ENCODE measurements at places on chromosomes 5 and 9.

GRCh38 chr5:173479711-173480110, 136.7 kb downstream of the BOD1 start:
- no peak for DNase-seq

- no peak for DNase-seq
Measured at GRCh38 chr5:1507014-1507375, 16.8 kb downstream of the LPCAT1 start.

DNA sequence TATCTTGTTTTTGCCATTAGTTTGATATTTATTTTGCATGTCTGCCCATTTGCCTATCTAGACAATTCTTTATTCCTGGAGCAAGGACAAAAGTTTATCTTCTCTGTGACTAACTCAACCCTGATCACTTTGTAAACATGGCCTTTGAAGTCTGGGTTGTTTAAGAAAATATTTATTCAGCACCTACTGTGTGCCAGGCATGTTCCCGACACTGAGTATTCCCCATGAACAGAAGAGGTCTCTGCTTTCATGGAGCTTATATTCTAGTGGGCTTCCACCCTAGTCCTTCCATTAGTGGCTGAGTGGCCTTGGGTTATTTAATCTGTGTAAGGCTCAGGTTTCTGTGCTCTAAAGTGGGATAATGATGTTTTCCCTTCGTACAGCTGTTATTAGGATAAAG, 49.7 kb downstream of the SEMA6A start:
- DNase-seq: no peak

GRCh38 chr5:154442801-154443200, 3.0 kb upstream of the SAP30L start:
- no peak for DNase-seq

GRCh38 chr5:77774981-77775789, 954 bp downstream of the TBCA start:
- no peak for DNase-seq

GRCh38 chr9:96061293-96061987, 185.9 kb downstream of the ERCC6L2 start:
- peak; percentile 13 for DNase-seq

DNA sequence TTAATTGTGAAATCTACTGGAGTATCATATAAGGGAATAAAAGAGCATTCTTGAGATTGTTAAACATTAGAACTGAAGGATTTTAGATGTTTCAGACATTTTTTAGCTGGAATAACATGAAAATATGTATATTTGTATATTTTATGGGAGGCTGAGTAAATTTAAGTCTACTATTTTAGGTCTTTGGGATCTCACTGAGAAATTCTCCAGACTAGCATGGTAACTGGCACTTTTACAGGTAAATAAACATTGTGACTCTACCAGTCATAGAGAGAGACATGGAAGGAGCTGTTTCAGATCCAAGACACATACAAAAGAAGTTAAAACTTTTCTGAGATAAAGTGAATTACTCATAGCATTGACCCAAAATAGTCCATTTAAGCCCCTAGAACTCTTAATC, 59.4 kb downstream of the NDUFAF2 start:
- DNase-seq: no peak

DNA sequence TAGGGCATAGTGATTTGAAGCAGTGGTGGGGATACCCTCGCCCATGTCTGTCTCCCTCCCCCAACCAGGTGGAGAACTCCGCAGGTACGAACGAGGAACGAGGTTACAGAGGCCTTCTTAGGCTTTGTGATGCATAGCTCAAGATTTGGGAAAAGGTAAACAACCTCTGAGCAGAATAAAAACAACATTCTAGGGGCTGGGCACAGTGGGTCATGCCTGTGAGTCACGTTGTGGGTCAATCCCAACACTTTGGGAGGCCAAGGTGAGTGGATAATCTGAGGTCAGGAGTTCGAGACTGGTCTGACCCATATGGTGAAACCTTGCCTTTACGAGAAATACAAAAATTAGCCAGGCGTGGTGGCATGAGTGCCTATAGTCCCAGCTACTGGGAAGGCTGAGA, 3.6 kb upstream of the LCP2 start:
- no peak for DNase-seq

- no peak for DNase-seq
Measured at GRCh38 chr5:994272-994607, 14.4 kb upstream of the NKD2 start.

GRCh38 chr9:125663127-125663526, 43.9 kb downstream of the MAPKAP1 start:
- no peak for DNase-seq

DNA sequence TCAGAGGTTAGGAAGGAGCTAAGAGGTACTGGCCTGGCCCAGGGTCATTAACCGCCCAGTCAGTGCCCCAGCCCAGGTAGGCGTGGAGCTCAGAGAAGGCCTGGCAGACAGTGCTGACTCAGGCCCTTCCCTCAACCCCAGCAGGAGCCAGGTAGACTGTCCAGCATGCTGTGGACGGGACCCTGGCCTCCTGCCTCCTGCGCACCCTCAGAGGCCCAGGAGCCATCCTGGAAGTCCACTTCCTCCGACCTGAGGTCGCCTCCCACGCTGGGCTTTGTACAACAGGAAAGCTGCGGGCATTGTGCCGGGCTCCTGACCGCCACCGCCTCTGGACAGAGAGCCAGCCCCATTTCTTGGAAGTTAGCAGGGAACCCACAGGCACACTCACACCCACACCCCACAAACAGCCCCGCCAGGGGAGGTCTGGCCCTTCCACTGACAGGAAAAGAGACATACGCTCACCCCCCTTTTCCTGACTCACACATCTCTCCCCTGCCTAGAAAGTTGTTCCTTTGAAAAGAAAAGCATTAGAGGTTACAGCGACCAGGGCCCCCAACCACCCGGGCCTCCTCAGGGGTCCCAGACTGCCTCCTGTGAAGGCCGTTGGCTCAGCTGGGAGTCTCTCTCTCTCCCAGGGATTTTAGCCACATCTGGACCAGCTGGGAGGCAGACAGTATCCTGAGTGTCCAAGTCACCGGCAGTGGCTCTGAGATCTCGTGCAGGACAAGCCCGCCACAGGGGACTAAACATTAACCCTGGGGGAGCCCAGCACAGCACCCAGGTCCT, 7.7 kb downstream of the RALGDS start:
- DNase-seq: no peak

DNA sequence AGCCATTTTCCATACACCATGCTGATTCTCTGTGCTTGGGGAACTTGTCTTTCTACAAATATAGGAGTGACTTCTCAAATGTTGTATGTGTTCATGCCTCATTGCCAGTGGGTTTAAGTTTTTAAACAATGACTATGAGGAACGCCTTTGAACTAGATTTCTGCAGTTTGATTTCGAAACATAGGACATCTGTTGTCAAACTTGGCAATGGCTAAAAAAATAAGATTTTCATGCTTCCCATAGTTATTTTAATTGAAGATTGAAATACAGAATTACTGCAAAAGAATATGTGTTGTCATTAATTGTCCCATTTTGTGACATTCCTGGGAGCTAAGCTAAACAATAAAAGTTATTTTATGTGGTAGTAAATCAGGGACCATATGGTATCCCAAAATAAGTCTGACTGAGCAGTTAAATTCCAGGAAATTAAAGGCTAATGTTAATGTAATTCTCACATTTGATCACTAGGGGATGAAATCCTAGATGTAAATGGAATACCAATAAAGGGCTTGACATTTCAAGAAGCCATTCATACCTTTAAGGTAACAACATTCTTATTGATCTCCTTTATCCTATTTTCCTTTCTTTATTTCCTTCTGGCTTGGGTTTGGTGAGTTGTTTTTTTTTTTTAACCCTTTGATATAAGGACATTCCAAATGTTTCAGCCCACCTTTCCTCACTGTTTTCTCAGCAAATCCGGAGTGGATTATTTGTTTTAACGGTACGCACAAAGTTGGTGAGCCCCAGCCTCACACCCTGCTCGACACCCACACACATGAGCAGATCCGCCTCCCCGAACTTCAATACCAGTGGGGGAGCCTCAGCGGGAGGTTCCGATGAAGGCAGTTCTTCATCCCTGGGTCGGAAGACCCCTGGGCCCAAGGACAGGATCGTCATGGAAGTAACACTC, 116.7 kb downstream of the GOLPH3 start:
- DNase-seq: no peak

GRCh38 chr5:90472783-90473395, 1.7 kb downstream of the MBLAC2 start:
- DNase-seq: no peak

DNA sequence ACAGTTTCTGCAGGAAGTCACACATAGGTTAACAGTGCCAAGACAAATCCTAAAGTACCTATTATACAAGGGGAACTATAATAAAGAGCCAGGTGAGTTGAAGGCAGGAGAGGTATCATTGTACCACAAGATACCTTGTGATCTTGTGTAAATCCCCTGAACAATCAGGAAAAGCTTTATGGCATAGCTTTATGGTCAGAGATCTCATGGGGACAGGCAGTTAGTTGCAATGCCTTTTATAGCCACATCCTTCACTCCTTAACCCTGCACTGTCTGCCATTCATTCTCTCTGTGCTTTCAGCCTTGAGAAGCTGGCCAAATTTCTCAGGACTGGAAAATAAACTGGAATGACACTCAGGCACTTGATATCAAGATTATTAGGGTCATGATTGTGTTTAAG, 97.0 kb downstream of the GHR start:
- no peak for DNase-seq

- no peak for DNase-seq
Measured at GRCh38 chr5:62719061-62719720, 140.6 kb downstream of the LRRC70 start.

DNA sequence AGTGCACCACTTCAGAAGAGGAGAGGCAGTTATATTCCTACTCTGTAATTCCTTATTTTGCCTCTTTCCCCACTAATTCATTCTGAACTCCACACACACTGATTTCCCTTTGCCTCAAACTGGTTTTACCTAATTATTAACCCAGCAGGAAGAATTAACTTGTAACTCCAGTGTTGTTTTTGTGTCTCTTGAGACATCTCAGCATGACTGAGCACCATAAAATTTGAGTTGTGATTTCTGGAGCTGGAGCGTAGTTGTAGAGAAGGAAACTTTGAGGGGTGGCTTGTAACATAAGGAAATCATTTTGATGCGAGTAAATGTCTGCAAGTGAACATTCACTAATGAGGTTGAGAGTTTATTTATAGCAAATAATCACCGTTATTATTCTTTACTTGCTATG, 265.2 kb downstream of the TMEM38B start:
- no peak for DNase-seq

DNA sequence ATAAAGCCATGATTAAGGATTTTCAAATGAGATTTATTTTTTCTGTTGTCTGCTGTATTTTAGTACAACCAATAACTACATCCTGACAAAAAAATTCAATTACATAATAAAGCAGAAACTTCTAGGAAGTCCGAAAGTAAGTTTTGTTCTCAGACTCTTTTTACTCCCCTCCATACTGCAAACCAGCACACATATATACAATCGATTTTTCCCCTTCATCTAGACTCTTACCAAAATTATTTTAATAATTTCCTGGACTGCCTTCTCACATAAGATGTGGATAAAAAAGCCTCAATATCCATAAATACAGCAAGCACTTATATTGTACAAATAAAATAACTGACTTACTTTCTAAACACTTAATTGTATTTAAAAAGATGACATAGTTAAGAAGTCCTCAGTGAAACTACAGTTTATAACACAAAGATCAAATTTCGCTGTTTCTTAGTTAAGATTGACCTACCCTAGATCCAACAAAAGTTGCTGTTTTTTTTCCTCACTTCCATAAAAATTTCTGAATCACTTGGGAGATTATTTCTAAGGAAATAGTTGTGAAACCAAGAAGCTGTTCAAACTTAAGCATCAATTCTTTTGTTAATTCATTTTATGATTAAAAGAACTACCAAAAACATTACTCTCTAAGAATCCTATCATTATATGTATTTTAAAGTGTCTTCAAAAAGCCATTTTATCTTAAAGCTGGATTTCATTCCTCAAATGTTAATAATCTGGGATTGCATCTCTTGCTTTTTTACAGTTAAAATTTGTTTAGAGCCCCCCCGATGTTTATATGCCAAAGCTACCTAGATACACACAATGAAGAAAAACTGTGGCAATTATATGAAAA, 74.7 kb upstream of the IFNE start:
- no peak for DNase-seq

- no peak for DNase-seq
Measured at GRCh38 chr5:91183743-91184142, 199.4 kb downstream of the ARRDC3 start.

GRCh38 chr5:115758356-115758755, 58.1 kb downstream of the CDO1 start:
- no peak for DNase-seq

DNA sequence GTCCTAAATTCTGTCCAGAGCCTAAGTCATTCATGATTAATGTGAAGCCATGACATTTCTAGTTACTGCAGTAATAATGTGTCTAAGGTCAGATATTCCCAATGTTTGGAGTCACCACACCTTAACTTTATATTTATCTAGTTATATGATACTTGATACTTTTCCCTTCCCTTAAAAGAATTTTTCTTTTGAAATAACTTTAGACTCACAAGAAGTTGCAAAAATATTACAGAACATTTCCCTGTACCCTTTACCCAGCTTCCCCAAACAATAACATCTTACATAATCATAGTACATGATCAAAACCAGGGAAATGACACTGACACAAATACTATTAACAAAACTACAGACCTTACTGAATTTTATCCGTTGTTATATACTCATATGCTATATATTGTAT, 150.0 kb upstream of the GNA14 start:
- no peak for DNase-seq

GRCh38 chr5:134101686-134102439, 12.6 kb upstream of the TCF7 start:
- no peak for DNase-seq

GRCh38 chr5:83877911-83878706, 157.5 kb upstream of the HAPLN1 start:
- DNase-seq: no peak

- peak; percentile 65 for DNase-seq
Measured at GRCh38 chr5:80125962-80126480, 90.9 kb downstream of the THBS4 start.

- DNase-seq: no peak
Measured at GRCh38 chr5:1294835-1295649, at the start of gene TERT. Gene TERT (minus strand): TSS chr5:1295068. CDS start chr5:1294989, 79 bp downstream.

DNA sequence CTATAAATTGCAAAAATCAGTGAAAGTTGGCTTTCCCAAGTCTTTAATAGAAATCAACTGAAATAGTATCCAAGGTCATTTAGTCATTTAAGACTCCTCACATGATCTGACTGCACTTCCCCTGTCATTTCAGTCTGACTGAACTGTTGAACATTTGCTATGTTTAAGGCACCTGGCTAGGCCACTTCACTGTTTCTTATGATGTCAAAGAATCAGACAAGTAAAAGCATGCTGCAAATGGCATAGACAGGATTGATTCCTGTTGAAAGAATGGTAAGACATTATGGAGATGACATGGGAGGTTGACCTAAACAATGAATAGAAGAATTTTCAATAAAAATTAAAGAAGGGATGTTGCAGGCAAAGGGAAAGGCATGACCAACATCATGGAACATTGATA, 502.1 kb downstream of the NFIB start:
- no peak for DNase-seq

DNA sequence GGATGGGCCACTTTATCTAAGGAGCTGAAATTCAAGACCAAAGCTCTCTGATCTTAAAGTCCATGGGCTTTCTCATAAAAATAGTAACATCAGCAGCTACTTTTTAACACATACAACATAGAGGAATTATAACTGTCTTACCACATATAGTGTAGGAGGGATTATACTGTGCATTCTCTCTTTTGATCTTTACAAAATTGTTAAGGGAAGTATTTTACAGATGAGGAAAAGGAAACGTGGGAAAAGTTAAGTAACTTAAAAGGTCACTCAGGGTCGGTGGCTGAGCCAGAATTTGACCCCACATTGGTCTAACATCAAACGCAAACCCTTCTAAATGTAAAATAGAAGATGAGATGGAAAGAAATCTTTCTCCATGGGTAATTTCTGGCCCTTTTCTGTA, 38.4 kb downstream of the ZNF608 start:
- no peak for DNase-seq

Data from GM04504 (cell line).